Omental fat pad (tissue), 4 donors: ENCODE measurements at places on chromosomes 5 and 9. TPM values are rescaled to one million over a fixed set of nuclear protein-coding genes. Genes with fewer than 3 reads are reported as not detected.

- no peak for DNase-seq
Measured at GRCh38 chr5:89072842-89073672, 190.1 kb upstream of the MEF2C start.

GRCh38 chr9:5920860-5921328 lies 30.2 kb downstream of the MLANA start:
- DNase-seq: no peak

GRCh38 chr5:7330256-7330655 lies 65.7 kb upstream of the ADCY2 start:
- no peak for DNase-seq

- DNase-seq: no peak
Measured at GRCh38 chr5:60274747-60275146, 381.2 kb upstream of the PDE4D start.

DNA sequence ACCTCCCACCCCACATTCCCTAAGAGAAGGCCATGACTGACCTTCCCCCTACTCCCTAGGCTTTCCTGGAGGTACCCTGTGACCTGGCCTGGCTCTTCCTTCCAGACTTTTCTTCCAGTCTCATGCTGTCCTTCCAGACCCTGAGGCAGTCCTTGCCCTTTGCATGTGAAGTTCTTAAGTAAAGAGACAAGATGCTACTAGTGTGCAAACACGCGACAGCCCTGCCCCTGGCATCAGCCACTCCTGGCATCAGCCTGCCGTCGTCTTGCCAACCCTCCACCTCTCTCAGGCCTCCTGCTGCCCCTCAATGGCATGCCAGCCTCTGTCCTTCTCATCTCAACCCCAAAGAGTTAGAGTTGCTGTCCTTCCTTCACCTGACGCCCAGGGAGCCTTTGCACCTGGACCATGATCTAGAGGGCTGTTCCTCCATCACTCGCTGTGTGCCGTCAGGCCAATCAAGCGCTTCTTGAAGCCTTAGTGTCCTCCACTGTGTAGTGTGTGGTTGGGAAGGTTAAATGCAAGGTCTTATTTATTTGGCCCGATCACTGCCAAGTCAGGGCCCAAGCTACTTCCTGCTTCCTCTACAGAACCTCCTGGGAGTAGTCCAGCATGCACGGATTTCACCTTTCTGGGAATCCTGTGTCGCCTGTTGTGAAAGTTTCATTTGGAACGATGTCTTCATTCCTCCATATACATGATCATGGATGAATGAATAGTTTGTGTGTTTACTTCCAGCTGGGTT lies 61.9 kb downstream of the WWC1 start:
- DNase-seq: no peak

GRCh38 chr9:129436751-129437625 lies 183.9 kb downstream of the C9orf50 start:
- DNase-seq: no peak

Gene SLC45A2
- total RNA-seq: not detected

Gene EIF4EBP3
- total RNA-seq: 30.7 TPM

Gene ENC1
- 12.6 TPM for total RNA-seq

Gene MCTP1
- 77.4 TPM for total RNA-seq

Gene OLFM1
- 31.4 TPM for total RNA-seq
